ENCODE measurements at places on chromosomes 11 and 22.

DNA sequence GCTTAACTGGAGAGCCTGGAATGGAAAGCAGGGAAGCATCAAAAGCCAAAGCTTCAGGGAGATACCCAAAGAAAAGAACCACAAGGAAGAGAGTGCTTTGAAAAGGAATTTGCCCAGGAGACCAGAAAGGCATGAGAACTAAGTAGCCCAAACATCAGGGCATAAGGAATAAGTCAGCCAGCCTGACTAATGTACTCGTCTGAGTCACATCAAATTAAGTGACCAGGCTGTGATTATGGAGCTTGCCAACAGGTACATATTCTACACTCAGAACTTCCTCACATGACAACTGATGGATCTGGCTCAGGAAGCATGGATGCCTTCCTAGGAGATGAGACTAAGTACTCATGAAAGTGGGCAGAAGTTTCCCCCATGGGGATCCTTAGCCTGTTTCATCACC, 366.7 kb downstream of the BUD13 start:
- DNase-seq, result no peak

- no peak for DNase-seq
These were observed 122.7 kb upstream of the GUCY1A2 start for GRCh38 chr11:107140983-107141382.

DNA sequence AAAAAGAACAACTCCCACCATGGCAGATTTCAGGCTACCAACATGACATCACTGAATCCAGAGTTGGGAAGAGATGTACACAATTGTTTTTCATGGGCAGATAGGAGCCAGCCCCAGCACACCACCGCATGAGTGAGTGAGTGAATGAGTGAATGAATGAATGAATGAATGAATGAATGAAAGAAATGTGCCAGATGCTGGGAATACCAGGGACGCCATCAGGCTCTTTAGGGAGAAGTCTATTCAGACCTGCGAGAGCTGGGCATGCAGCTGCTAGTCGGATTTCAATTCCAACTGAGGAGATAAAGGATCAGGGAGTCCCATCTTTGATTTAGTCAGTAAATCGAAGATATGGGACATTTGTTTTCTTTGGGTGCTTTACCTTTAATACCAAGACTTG, 15.3 kb upstream of the FAM83F start:
- DNase-seq, result no peak

DNA sequence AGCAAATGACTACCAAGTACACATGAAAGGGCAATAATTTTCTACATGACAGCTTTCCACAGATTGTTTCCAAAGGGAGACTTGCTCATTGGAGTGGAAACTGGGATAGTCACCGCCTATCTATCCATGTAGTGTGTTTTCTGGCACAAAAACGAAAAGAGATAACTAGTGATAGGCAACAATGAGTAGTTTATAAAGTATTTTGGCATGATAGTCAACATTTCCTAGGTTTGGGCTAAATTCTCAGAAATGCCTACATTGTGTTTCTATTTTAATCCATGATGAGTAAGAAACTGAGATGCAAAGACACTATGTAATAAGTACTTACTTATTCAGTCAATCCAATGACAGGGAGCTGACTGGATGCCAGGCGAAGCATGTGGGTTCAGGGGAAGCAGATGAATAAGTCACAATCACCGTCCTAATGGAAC, 1129.1 kb downstream of the DLG2 start:
- DNase-seq, result no peak

- no peak for DNase-seq
These were observed 416.7 kb upstream of the CADM1 start for GRCh38 chr11:115920841-115921480.

GRCh38 chr11:80948781-80949180, 1508.0 kb upstream of the TENM4 start:
- DNase-seq, result no peak

GRCh38 chr11:19032990-19033389, 27.5 kb downstream of the MRGPRX2 start:
- DNase-seq, result no peak

DNA sequence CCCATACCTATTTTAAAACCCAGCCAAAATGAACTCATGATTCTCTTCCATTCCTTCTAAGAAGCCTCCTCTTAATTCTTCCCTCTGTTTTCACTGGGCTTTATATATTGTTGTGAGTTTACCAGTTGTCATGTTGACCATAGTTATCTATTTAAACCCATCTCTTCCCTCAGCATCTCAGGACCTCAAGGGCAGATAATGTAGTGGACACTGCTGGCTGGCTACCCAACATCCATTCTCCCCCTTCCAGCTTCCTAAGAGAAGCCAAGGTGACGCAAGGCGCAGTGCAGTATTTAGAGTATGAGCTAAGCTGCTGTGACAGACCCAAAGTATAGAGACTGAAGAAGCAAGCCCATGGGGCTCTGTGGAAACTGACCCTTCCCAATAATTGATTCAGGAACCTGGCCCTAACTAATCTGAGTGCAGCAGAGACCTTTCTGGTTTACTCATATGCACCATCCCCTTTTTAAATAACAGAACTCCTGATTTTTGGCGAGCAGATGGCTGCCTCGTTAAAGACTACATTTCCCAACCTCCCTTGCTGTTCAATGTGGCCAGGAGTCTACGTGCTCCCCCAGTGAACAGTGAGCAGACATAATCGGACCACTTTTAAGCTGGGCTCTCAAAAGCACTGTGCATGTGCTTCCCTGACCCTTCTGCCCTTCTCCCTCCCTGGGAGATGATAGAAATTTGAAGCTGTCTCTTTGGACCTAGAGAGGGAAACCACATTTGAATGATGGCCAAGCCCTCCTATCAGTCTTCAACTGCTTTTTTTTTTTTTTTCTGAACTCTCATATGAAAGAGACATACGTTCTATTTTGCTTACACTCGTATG, 28.1 kb upstream of the CREB3L1 start:
- no peak for DNase-seq

DNA sequence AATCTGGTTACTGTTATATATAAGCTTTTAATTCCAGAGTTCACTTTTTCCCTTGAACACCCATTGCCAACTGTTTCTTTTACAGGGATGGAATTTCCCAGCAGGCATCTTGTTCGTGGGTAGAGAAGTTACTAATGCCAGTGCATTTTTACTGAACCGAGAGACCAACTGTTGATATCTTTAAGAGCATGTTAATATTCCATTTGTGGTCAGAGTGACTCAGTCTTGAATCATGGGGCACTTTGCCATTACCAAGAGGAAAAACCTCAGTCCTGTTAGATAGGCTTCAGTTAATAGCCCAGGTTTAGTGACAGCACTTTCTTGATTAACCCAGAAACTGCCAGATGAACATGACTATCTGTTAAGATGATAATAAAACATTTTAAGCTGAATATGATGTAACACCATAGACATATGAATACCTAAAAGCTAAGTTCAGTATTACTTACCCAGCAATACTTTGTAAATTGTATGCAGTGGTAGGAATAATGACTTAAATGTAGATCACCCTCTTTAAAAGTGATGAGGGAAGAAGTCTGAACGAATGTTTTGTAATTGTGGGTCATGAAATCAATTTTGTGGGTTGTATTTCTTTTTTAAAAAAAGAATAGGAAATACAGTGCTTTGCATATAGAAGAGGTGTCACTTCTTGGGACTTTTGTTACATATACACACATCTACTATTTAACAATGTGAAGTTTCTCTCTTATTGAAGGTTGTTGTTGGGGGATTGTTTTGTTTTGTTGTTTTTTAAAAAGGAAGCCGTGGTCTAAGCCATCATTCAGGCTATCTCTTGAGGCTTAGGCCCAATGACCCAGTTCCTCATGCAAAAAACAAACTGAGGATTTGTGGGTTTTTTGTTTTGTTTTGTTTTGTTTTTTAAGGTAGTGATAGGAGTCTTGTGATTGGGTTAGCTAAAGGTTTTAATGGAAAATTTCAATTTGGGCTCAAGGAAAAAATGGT, 79.2 kb upstream of the GRIK4 start:
- no peak for DNase-seq

DNA sequence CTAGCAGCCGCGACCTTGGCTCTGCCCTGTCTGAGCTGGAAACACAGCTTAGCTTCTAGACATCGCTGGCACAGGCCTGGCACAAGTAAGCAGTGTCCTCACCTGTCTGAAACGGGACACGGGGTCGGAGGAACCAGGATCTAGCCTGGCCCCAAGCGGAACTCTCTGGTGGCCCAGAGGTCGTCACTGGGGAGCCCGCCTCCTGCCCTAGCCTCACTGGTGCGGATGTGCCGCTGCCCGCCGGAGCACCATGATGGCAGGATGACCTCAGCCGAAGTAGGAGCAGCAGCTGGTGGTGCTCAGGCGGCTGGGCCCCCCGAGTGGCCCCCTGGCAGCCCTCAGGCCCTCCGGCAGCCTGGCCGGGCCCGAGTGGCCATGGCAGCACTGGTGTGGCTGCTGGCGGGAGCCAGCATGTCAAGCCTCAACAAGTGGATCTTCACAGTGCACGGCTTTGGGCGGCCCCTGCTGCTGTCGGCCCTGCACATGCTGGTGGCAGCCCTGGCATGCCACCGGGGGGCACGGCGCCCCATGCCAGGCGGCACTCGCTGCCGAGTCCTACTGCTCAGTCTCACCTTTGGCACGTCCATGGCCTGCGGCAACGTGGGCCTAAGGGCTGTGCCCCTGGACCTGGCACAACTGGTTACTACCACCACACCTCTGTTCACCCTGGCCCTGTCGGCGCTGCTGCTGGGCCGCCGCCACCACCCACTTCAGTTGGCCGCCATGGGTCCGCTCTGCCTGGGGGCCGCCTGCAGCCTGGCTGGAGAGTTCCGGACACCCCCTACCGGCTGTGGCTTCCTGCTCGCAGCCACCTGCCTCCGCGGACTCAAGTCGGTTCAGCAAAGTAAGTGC, 871 bp downstream of the SLC35E4 start:
- DNase-seq, result peak; percentile 39

DNA sequence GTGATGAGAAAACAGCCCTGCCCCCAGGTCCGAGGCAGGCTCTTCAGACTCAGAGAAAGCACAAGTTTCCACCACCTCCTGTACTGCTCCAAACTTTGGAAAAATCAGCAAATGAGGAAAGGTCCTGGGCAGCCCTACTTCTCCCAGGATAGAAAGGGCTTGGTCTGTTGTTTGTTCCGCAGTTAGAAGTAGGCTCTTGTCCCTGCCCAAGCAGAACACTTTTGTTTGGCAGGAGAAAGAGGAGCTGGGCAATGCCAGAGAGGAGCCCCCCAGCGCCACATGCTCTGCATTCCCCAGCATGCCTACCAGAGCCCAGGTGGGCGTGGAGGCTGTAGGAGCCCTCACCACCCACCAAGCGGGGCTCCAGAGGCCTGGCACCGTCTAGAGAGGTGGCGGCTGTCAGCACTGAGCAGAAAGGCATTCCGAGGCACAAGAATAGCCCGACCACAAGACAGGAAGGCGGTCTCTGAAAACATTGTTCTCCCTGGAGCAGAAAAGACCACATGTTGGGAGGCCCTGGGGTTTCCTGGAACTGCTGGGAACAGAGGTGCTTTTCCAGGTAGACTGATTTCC, 90.3 kb upstream of the CD82 start:
- no peak for DNase-seq

GRCh38 chr11:26090651-26091050, 241.3 kb upstream of the ANO3 start:
- no peak for DNase-seq

DNA sequence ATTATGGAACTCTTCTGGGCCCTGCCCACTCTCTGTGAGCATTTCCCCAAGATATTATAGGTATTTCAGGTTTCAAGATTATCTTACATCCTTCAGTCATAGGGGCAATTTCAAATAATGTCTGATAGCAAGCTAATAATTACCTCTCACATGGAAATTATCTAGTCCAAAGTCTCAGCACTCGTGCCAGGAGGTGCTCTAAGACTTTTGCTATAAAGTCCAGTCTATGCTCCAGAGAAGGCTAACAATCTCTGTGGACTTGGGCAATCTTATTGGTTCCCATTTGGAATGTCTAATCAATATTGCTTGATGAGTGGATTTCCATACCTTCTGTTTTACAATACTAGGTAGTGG, 5.4 kb downstream of the TREH start:
- DNase-seq, result no peak

- no peak for DNase-seq
These were observed 368.9 kb downstream of the SHANK2 start for GRCh38 chr11:70883323-70883940.

DNA sequence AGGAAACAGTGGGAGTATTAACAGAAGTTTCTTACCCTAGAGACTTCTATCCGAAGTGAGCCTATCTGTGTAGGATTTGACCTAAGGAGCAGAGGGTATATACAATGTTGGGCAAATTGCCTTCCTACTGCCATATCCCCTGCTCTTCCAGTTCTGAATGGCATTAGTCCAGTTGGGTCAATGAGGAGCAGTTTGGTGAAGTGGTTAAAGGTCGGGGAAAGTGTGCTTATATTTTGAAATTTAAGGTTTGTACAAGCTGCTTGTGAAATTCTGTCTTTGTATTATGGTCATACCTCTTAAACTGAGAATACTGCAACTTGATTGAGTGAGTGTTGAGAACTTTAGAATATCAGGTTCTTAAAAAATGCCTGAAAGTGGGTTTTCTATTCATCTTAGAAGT, 1.7 kb downstream of the EI24 start:
- DNase-seq, result no peak

GRCh38 chr11:10809373-10810160, 841 bp upstream of the EIF4G2 start:
- peak; percentile 79 for DNase-seq

All from C1 segment of cervical spinal cord (tissue), 14 donors.